ENCODE measurements at places on chromosomes 5 and 9.

- no peak for DNase-seq
These were observed 174.2 kb upstream of the TBC1D2 start for GRCh38 chr9:98429613-98430012.

- no peak for DNase-seq
These were observed 757 bp upstream of the CCDC192 start for GRCh38 chr5:127702434-127702833.

- no peak for DNase-seq
These were observed 79.4 kb downstream of the GAS1 start for GRCh38 chr9:86867804-86868313.

- DNase-seq: no peak
These were observed 188.4 kb upstream of the ELL2 start for GRCh38 chr5:96150007-96150406.

GRCh38 chr5:96297867-96298266 lies 135.2 kb downstream of the PCSK1 start:
- DNase-seq: no peak

- no peak for DNase-seq
These were observed 143.1 kb downstream of the ACTBL2 start for GRCh38 chr5:57339521-57339920.

- DNase-seq: no peak
These were observed 576.5 kb upstream of the EDIL3 start for GRCh38 chr5:84961193-84961592.

DNA sequence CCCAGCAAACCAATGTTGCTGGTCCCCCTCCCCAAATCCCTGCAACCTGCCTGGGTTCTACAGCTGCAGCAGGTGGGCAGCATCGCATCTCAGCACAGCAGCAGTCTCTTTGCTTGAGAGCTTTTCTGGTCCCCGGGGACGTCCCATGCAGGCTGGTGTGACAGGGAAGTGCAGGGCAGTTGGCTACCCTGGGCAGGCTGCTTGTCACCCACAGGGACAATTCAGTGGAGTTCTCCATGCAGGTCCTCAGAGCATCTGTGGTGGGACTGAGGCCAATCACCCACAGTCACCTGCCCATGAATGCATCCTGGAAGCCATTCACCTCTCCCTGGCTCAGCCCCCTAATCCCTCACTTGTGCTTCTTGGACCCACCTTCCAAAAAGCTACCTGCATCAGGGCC lies 43.9 kb upstream of the SEMA4D start:
- no peak for DNase-seq

- DNase-seq: no peak
These were observed 82.4 kb downstream of the PTCH1 start for GRCh38 chr9:95434116-95435073.

DNA sequence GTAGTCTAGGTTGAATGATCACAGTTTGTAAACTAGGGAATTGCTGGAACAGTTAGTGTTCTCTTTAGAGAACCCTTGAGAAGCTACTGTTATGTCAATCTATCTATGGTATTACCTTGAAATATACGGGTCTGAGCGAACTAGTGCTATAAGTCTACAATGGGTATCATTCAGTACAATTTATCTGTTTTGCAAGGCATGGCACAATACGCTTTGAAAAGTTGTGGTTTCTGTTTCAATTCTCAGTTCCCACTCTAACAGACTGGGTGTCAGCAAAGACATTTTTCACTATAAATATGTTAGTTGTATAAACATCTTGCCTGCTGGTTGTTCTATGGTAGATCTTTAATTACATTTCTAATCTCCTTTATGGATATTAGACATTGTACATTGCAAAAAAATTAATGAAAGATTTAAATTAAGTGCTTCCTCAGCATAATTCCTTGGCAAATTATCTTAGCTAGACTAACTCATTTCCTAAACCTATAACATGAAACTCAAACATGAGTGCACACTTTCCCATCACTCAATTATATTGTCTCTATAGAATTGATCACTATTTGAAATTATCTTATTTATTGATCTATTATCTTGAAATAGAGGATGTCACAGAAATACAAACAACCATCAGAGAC lies 24.9 kb upstream of the SLCO6A1 start:
- no peak for DNase-seq

GRCh38 chr5:9720361-9720760 lies 90.2 kb upstream of the TAS2R1 start:
- no peak for DNase-seq

DNA sequence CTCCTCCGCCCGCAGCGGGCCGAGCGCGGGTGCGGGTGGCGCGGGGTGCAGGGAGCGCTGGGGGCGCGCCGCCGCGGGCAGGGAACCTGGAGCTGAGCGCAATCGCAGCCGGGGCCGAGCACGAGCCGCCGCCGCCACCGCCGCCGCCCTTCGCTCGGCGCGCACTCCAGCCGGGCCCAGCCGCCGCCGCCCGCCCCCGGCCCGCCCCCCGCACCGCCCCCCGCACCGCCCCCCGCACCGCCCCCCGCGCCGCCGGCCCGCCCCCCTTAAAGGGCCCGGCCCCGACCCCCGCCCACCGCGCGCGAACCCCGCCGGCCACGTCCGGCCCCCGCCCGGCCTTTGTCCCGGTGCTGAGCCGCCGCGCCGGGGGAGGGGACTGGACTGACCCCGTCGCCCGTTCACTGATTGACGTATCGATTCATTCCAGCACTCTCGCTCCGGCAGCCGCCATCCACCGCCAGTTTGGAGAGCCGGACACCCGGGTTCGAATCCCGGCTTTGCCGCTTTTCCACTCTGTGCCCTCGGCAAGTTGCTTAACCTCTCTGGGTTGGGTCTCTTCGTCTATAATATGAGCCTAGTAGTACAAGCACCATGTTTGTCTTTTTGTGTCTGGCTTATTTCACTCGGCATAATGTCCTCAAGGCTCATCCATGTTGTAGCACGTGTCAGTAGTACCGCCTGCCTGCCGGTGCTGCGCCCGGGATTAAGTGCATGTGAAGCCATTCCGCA lies at the start of gene SH3PXD2B:
TSS of gene SH3PXD2B (minus strand) at position 168 of the 729 bp plus-strand sequence. CDS start 173 bp downstream, outside the sequence.
- DNase-seq: peak; percentile 37

DNA sequence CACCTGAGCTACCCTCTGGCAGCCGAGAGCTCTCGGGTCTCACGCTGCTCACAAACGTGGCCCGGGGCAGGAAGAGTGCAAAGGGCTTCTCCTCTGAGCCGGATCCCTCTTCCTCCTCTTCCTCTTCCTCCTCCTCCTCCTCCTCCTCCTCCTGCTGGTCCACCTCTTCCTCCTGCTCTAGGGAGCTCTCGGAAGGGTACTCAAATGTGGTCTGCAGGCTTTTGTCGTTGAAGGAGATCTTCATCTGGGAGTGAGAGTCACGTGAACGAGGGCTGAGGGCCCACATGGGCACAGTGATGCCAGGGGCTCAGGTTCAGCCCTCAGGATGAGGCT lies 3.9 kb downstream of the SSNA1 start:
- no peak for DNase-seq

DNA sequence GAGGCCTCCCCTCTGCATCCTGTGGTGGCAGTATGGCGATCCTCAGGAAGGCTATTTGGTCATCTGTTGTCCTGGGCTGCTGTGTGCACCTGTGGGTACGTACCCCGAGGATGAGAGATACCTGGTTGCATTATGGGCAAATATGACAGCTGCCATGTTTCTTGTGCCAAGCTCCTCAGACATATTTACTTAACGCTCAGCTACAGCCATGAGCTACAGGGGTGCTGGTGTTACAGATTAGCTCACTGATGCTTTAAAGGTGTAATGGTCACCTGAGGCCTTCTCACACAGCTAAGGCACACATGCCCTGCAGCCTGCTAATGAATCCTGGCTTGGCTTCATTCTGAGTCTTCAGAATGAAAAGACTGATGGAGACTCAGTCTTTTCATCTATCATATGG lies 12.0 kb downstream of the NDST1 start:
- DNase-seq: no peak

Measured in CD4-positive, alpha-beta memory T cell (primary cell).